ENCODE measurements at places on chromosomes 2 and 18.

DNA sequence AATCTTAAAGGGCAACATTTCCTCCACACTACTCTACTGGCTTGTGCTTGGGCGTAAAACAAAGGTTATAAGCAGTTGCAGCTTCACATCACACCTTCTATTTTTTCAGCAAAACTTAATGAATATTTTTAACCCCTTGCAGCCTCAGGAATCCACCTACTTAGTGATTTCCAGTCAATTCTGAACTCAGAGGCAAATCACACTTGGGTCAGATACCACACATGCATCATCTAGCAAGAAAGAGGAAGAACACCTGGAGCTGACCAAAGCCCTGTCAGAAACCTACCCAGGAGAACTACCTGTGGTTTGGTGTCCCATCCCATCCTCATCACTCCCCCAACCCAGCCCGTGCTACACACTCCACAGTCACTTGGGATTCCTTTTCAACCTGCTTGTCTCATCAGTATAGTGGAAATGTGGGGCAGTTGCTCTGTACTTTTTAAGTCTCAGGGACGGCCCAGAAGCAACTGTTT is 25.5 kb downstream of the PIAS2 start:
- no peak for DNase-seq

GRCh38 chr18:14974576-14974975 is 226.6 kb downstream of the ANKRD30B start:
- DNase-seq = no peak

GRCh38 chr2:53646788-53647187 is 120.8 kb upstream of the CHAC2 start:
- DNase-seq = no peak

DNA sequence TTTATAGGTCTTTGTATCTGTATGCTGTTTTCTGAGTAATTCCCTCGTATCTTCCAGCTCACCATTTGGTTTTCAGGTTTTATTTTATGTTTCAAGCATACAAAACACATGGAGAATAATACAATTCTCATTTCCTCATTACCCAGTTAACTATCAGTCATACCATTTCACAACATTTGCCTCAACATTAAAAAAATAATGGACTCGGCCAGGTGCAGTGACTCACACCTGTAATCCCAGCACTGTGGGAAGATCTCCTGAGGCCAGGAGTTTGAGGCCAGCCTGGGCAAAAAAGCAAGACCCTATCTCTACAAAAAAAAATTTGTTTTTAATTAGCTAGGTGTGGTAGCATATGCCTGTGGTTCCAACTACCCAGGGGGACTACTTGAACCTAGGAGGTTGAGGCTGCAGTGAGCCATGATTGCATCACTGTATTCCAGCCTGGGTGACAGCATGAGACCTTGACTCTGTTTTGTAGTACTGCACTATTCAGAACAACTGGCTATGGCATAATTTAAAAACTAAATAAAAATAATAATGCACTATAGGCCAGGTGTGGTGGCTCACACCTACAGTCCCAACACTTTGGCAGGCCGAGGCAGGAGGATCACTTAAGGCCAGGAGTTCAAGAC is 20.3 kb downstream of the NPC1 start:
- no peak for DNase-seq

GRCh38 chr2:236498369-236498768 is 71.3 kb upstream of the ACKR3 start:
- no peak for DNase-seq

DNA sequence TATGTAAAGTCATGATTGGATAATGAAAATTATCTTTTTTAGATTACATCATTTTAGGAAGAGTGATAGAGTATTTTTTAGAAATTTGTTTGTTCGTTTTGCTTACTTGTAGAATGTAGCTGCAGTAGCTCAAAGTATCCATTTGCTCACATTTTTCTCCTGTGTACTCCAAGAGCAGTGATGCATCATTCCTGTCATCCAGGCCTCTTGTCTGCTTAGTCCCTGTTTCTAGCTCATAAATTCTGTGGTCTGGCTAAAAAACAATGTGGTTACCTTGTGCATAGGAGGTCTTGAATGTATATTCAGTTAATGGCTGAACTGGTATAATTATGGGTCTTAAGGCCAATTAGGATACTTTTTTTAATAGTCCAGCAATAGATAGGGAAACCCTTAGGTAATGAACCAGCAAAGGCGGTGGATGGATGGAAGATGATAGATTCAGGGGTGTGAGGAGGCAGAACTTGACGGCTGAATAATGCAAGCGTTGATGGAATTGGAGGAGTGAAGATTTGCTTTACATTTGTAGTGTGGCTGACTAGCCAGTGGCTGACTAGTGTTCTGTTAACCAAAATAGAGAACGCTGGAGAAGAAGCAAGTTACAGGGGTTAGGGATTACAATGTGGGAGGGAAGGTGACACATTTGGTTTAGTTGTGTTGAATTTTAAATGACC is 145.0 kb downstream of the ZNF407 start:
- no peak for DNase-seq

GRCh38 chr2:141411419-141411818 is 719.4 kb downstream of the LRP1B start:
- DNase-seq = no peak

DNA sequence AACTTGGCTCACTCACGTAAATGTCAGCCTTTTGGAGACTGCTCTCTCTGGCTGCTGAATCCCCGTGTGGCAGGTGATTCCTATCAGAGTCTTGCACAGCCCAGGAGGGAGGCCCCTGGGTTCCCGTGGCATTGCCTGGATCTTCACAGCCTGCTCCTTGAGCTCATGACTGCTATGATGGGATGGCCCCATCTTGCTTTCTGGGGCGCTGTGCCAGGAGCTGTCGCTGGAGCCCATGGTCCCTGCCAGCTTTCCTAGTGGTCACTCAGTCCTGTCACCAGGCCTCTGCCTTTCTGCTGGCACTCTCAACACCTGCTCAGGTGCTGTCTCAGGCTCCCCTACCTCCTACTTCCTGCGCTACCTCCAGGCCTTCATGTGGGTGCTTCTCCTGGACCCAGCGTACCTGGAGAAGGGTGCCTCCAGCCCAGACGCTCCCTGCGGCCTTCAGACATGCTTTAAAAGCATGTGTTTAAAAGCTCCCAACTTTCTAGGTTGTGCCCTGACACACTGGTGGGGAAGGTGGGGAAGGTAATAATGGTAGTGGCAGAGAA is 110.1 kb downstream of the MCFD2 start:
- no peak for DNase-seq

DNA sequence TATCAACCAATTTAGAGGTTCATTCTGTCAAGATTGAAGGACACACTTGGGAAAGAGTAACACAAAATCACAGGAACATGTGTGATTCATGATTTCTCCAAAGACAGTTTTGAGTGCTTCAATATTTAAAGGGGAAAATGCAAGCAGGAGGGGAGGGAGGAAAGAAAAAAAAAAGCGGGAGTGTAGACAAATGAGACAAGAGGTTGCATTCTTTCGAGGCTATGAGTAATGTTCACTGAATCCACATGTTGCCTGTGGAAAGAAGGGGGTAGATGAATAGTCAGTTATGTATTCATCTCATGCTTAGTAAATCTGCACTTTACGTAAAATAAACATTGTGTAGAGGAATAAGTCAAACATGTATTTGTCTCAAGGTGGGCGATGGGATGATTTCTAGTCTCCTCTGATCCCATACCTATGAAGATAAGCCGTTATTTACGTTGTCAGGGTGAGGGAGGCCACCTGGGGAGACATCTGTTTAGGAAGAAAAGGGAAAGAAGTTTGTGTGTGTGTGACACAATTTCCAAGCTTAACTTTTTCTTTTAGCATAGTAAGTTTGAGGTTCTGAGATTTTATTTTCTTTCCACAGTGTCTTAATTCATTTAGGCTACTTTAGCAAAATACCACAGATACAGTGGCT is 211.0 kb upstream of the ZC3H15 start:
- DNase-seq = no peak

GRCh38 chr2:105917688-105918087 is 173.0 kb downstream of the NCK2 start:
- DNase-seq = no peak

GRCh38 chr18:39062426-39062825 is 1496.8 kb upstream of the CELF4 start:
- no peak for DNase-seq

GRCh38 chr2:2039826-2040225 is 291.2 kb downstream of the MYT1L start:
- DNase-seq = no peak

DNA sequence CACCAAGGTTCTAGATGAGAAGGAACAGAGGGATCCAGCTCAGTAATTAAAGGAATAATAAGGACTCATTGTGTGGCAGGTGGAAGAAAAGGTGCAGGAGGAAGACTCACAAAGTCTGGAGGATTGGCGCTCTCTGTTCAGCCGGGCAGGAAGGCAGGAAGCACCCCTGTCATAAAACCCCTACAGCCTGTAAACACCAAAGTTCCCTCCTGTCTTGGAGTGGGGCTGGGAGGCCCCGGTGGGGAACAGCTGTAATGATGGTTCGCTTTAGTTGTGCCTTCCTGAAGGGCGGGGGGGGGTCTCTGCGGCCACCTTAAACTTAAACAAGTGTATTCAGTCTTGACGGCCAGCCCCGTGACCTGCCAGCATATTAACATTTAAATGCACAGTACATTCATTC is 84.3 kb downstream of the GBX2 start:
- no peak for DNase-seq

DNA sequence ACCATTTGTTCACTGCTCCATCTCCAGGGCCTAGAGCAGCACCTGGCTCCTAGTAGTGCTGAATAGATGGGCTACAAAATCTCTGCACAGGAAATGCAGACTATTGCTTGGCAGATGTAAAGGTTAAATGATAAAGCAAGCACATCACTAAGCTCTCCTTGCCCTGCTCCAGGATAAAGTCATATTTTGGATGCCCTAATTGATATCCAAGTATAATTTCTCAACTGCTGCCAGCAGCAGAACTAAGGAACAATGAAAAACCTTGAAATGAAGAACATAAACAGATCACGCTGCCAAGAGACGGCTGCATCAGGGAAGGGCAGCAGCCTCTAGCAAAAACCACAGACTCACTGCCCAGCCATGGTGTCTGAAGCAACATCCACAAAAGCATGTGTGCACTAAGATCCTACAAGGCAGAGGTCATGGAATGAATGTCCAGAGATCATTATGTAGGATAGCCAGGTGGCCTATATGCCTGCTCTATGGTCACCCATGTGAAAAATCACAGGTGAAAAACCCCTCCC is 134.7 kb downstream of the TMEM163 start:
- no peak for DNase-seq

DNA sequence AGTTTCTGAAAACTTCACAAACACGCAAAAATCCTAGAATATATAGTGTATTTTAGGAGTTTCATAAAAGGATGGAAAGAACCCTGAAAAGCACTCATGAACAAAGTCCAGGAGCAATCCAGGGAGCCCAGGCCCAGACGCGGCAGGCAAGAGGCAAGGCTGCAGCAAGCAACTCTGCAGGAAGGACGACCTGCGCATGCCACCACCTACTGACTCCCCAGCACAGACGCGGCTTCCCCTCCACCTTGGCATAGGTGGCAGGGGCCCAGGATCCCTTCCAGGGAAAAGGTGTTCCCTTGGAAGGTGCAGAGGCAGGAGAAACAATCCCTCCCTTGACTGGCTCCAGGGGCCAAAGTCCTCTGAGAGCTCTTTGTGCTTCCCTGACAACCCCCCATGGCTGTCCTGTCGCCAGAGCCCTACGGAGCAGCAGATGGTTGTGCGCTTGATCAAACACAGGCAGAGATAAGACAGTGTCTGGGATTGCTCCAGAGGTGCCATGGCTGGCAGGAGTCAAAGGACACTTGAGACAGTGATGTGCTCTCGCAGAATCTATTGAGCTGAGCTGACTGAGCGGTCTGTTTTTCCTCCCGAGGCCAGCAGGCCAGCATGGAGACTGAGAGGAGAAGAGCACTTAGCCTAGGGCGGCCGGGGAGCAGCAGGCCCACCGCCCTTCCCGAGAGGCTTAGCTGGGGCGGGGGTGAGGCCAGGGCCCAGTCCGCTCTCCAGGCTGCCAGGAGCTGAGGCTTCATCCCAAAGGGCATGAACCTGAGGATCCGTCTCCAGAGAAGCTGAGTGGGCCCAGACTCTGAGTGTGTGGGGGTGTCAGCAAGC is 10.8 kb upstream of the AMER3 start:
- DNase-seq = no peak

- DNase-seq = no peak
These were observed 568.1 kb downstream of the KCNJ3 start for GRCh38 chr2:155266583-155266982.

GRCh38 chr2:212766921-212767320 is 228.3 kb upstream of the ERBB4 start:
- DNase-seq = no peak

GRCh38 chr18:59265974-59266369 is 7.3 kb downstream of the RAX start:
- no peak for DNase-seq

- no peak for DNase-seq
These were observed 459.3 kb upstream of the TRIB2 start for GRCh38 chr2:12257476-12257875.

DNA sequence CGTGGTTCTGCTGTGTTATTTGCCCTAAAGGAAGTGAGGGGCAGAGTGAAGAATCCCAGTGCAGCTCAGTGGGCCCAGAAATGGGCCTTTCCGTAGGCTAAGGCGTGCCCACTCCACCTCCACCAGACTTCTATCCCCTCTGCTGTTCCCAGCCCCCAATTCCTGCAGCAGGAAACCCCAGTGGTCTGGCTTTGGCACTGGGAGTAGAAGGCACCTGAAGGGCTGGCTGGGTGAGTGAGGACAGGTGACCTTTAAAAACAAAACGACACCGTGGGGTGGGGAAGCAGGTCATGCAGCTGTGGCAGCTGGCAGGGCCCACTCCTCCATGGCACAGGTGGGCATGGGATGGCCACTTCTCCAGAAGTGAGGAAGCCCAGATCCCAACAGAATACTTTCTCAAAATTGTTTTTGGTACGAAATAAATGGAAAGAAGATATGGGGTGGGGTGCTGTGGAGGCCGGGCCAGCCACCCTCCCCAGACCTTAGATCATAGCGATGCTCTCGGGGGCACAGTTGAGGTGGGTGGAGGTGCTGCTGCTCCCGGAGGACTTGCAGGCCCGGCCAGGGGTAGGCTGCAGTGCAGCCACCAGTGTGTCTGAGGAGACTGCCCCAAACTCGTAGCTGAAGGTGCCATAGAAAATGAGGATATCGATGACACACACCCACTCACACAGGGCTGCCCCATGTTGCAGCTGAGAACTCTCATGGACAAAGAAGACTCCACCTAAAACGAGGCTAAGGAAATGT is 3.2 kb downstream of the RNF181 start:
- DNase-seq = no peak

Data from stimulated activated naive CD4-positive, alpha-beta T cell treated with Interleukin-2 at 50 U/mL for 16 hours (primary cell).